ENCODE measurements at places on chromosomes 1 and 21.
A peak's percentile ranks its signal among the peaks of the same experiment; 100 is the strongest.

DNA sequence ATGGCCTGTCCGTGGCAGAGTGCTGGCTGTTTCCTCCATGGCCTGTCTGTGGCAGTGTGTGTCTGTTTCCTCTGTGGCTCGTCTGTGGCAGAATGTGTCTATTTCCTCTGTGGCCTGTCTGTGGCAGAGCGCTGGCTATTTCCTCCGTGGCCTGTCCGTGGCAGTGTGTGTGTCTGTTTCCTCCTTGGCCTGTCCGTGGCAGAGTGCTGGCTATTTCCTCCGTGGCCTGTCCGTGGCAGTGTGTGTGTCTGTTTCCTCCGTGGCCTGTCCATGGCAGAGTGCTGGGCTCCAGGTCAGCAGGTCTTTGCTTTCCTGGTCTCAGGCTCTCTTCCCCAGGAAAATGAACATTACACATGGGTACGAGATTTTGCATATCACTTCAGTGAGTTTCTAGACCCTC lies 138.4 kb upstream of the IPO9 start:
- no peaks in the 10 kb centered on the region for H3K27me3 ChIP-seq
- H3K4me1 ChIP-seq: peaks cover 22% of the 10 kb centered on the region
- H3K36me3 ChIP-seq: no peaks in the 10 kb centered on the region
- H3K27ac ChIP-seq: no peak overlapping the region

GRCh38 chr1:18646786-18647410 lies 16.3 kb downstream of the PAX7 start:
- H3K4me1 ChIP-seq: peaks cover 12% of the 10 kb centered on the region
- H3K27ac ChIP-seq: no peak overlapping the region
- H3K27me3 ChIP-seq: peaks cover 79% of the 10 kb centered on the region
- DNase-seq: peak; percentile 67
- no peaks in the 10 kb centered on the region for H3K36me3 ChIP-seq

- H3K36me3 ChIP-seq: no peaks in the 10 kb centered on the region
- H3K4me3 ChIP-seq: no peak overlapping the region
- H3K27me3 ChIP-seq: no peaks in the 10 kb centered on the region
- H3K27ac ChIP-seq: no peak overlapping the region
- no peak for DNase-seq
Measured at GRCh38 chr1:204880906-204881305, 10.2 kb downstream of the NFASC start.

- H3K4me3 ChIP-seq: peak overlapping the region; percentile 62
- H3K36me3 ChIP-seq: no peaks in the 10 kb centered on the region
- H3K27me3 ChIP-seq: no peaks in the 10 kb centered on the region
Measured at GRCh38 chr1:204150702-204151551, 917 bp downstream of the ETNK2 start.

All from H9 (cell line).